Activated T-helper 1 cell treated with anti-CD3 and anti-CD28 coated beads, Interleukin-2, amount 50 U/mL, for 16 hours (primary cell): ENCODE measurements at places on chromosomes 7 and 10.

- DNase-seq, result no peak
Observed at GRCh38 chr7:26815426-26815825, 49.0 kb downstream of the SKAP2 start.

GRCh38 chr7:125773113-125773785 lies 843.6 kb upstream of the POT1 start:
- no peak for DNase-seq

GRCh38 chr7:1700536-1701333 lies 30.7 kb downstream of the ELFN1 start:
- no peak for DNase-seq

DNA sequence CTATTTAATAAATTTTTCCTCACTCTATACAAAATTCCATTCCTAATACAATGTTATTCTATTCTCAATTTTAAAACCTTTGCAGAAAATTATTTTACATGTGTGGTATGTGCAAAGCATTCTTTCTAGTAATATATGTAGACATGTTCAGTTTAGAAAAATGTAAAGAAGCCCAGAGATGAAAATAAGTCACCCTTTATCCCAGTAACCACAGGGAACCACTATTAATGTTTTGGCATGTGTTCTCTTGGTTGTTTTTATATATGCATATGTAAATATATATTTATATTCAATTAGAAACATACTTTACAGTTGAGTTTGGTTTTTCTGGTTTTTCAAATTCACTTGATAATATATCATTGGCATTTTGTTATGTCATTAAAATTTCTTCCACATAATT lies 14.8 kb upstream of the GLCCI1 start:
- no peak for DNase-seq

GRCh38 chr7:104241538-104242209 lies 33.9 kb upstream of the ORC5 start:
- no peak for DNase-seq

GRCh38 chr7:157538321-157538720 lies 201.5 kb downstream of the DNAJB6 start:
- DNase-seq, result no peak

DNA sequence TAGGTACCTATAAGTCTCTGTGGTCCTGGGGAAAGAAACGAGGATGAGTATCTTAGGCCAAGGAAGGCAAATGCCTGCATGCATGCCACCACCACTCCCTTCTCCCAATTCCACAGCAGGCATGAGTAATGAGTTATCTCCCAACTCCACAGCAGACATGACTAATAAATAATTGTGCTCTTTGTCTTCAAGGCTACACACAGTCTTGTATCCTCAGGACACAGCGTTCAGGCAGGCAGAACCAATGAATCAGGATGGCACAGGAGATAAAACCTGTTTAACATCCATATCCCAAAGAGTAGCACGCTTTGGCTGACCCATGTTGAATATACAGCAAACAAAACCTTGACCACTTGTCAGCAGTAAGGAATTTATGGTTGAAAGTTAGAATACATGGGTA lies 229.7 kb upstream of the NFE2L3 start:
- DNase-seq, result no peak

- no peak for DNase-seq
Observed at GRCh38 chr7:120421151-120421651, 148.2 kb downstream of the KCND2 start.

- no peak for DNase-seq
Observed at GRCh38 chr7:6238309-6238925, 34.0 kb downstream of the CYTH3 start.

GRCh38 chr10:26509307-26509706 lies 71.2 kb downstream of the APBB1IP start:
- DNase-seq, result no peak

DNA sequence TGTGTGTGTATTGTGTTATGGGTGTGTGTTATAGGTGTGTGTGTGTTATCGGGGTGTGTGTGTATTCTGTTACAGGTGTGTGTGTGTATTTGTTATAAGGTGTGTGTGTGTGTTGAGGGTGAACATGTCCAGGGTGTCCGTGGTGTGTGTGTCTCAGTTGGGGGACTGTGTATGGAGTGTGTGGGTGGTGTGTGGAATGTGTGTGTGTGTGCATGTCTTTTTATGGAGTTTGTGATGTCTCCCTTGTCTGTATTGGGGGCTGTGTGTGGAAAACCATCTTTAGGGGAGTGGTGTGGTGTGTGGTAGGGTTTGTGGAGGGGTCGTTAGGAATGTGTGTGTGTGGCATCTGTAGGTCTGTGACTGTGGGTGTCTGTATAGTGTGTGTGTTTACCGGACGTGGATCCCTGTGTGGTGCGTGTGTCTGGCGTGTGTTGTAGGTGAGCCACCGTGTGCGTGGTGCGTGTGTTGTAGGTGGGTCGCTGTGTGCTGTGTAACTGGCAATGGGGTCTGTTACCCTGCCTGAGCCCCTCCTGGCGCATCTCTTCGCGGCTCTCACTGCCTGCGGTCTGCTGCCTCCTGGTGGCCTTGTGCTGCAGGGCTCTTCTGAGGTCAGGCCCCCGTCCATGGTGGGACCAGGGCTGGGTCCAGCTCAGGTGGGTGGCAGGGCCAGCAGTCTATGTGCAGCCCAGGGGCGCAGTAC lies 61.7 kb downstream of the PALD1 start:
- no peak for DNase-seq
